ENCODE measurements at places on chromosomes 11 and 22. TPM values are rescaled to one million over a fixed set of nuclear protein-coding genes. Genes with fewer than 3 reads are reported as not detected.

GRCh38 chr11:18384157-18384641 lies 10.2 kb upstream of the LDHA start:
- DNase-seq, result peak; percentile 84

- DNase-seq, result peak; percentile 4
These were observed 1.9 kb downstream of the PIWIL3 start for GRCh38 chr22:24772493-24773220.

TECTA gene
- total RNA-seq, result 0.23 TPM

RNF121 gene
- 28.6 TPM for total RNA-seq

- DNase-seq, result no peak
These were observed 1.0 kb downstream of the SYCE3 start for GRCh38 chr22:50561401-50562358.

GRCh38 chr22:37741312-37741795 lies 44.5 kb downstream of the TRIOBP start:
- no peak for DNase-seq

DNA sequence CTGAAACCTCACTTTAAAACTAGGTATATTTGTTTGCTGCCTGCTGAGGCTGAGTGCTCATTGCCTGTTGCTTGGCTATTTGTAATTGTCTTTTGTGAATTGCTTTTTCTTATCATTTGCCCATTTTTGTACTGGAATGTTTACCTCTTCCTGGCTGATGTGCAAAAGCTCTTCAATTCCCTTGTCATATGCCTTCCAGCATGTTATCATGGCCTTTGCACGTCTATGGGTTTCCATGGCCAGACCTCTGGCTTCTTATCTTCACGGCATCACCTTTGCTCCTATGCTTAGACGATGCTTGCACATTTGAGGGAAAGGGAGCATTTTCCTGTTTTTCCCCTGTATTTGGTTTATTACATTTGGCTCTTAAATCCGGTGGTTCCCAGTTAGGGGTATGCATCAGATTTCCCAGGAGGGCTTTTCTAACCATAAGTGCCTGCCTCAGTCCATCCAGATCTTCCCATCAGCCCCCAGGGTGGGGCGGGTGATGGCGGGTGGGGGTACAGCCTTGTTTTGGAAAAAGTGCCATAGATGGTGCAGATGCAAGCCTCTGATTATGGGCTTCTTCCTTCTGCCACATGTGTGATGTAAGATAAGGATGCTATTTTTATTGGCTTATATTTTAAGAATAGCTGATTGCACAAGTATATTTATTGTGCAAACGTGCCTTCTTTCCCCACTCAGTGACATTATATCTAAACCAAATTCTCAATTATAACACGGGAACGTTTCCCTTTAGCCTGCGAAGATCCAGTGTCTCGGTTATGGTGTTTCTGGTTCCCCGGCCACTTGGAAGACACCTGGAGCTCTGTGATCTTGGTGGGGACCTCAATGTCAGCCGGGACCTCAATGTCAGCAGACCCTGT lies 70.6 kb upstream of the SEPTIN5 start:
- DNase-seq, result no peak

DNA sequence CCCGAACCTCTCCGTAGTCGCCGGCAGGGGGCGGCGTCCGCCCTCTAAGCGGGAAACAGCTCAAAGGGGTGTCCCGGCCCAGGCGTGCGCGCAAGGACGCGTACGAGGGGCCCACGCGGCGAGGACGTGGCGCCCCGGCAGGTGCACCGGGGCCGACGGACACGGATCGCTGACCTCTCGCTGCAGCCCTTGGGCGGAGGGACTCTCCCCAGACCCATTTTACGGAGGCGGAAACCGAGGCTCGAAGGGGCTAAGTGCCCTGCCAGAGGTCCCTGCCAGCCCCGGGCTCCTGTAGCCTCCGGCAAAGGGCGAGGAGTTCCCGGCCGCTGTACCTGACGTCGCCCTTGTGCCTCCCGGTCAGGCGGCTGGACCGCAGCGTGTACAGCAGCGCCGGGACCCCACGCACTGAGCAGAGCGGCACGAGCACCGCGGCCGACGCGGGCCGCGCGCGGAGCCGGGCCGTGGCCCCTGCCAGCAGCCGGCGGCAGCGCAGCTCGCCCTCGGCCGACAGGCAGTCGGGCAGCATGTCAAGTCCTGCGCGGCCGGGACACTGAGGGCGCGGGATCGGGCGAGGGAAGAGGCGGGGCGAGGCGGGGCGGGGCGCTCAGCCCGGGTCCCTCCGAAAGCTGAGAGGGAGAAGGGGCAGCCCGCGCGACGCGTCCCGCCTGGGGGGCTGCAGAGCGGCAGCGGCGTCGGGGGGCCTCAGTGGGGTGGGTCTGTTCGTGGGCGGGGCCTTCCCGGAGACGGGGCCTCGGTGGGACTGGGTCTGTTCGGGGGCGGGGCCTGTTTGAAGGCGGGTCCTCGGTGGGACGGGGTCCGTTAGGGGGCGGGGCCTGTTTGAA lies at the start of gene NUDT8:
Gene NUDT8 (minus strand): TSS at position 552 of the 842 bp plus-strand sequence. CDS start 26 bp downstream, at position 526.
- DNase-seq, result no peak

SMTN gene
- 138 TPM for total RNA-seq

GRCh38 chr11:134047586-134047999 lies 21.3 kb upstream of the JAM3 start:
- DNase-seq, result no peak

GRCh38 chr11:47383071-47383470 lies 4.7 kb upstream of the SPI1 start:
- DNase-seq, result no peak

DNA sequence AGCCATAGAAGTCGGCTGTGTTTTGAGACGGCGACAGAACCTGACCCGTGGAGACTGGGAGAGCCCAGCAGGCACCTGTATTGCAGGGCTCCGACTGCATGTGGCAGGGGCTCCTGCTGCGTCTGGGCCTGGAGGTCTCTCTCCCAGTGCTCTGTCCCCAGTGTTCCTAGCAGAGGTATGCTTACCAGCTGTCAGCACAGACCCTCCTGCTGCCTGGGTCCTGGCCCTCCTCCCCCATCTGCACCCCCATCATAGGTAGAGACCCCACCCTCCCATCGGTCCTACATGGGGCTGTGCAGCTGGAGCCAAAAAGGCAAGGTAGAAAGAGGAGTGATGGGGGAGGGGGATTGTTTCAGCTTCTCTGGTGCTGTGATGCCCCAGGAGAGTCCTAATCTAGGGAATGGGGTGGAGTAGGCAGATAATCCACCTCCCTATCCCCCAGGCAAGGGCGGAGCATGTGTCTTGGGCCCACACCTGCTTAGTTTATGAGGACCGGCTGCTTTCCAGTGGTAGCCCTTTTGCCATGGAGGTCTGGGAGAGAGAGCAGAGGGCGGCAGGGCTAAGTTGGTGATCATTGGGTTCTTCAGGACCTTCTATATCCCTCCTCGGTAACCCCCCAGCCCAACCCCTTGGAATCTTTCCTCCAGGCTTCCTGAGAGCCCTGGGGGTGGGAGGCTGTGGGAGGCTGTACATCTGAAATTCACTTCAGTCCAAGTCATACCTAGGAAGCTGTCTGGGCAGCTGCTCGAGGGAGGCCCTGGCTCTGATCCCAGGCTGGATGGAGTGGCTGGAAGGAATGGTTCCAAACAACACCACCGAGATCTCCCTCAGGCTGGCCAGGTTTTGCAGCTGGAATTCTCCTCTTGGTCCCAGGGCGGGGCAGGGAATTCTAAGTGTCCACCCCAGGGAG lies 5.3 kb downstream of the SLC7A4 start:
- DNase-seq, result no peak

DNA sequence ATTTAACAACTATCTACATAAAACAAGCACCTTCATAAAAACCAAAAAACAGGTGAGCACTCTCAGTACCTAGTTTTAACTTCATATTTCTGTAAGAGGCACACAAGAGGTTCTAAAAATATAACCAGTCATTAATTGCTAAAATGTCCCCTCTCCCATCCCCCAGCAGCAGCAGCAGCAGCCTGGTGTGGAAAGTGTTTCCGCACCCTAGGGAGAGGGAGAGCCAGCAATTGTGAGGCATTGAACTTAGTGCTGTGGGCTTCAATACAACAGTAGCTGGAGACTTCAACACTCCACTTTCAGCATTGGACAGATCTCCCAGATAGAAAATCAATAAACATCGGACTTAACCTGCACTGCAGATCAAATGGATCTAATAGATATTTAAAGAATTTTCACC lies 1158.5 kb downstream of the JRKL start:
- no peak for DNase-seq

KCNK7 gene
- total RNA-seq, result not detected

DNA sequence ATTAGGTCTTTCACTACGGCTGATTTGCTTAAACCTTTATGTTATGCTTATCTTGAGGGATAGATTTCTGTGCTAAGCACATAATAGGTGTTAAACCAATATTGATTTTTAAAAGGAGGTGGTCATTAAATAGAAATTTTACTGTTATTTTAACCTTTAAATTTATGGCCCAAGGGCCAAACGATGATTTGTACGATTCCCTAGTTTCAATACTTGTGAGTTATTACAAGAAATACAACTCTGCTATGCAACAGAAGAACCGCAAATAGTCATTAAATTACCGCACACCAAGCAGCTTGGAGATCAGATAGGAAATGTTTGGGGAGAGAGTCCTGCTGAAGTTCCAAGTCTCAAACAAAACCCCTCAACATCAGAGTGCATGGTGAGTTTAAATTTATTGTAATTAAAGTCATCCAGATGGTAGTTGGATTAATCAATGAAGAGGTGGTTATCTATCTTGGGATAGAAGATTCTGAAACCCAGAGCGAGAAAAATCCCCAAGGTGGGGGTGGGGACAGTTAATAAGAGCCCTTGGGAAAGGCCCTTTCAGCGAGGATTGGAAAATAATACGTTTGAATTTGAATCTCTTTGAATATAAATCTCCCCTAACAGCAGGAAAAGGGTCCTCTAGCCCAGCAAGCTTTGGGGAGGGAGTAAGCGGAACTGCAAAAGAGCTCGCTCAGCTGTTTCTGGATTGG lies 805 bp upstream of the QSER1 start:
- no peak for DNase-seq

GRCh38 chr22:30375312-30375849 lies 11.8 kb downstream of the RNF215 start:
- DNase-seq, result no peak

DNA sequence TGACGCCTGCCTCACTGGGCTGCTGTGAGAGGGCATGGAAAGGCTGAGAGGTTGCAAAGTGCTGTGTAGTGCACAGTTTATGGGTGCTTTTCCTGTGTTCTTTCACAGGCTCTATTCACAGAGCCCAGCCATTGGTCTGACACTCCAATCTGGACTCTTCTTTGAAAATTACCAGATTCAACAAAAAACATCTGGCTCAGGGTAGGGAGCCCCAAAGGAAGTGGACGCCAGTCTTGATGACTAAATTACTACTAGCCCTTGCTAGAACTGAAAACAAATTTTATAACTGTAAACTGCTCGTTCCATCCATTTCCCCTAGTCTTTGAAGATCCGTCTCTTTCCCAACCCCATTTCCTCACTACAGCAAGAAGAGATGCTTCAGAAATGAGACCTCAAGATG lies 178.6 kb downstream of the TENM4 start:
- DNase-seq, result no peak

DNA sequence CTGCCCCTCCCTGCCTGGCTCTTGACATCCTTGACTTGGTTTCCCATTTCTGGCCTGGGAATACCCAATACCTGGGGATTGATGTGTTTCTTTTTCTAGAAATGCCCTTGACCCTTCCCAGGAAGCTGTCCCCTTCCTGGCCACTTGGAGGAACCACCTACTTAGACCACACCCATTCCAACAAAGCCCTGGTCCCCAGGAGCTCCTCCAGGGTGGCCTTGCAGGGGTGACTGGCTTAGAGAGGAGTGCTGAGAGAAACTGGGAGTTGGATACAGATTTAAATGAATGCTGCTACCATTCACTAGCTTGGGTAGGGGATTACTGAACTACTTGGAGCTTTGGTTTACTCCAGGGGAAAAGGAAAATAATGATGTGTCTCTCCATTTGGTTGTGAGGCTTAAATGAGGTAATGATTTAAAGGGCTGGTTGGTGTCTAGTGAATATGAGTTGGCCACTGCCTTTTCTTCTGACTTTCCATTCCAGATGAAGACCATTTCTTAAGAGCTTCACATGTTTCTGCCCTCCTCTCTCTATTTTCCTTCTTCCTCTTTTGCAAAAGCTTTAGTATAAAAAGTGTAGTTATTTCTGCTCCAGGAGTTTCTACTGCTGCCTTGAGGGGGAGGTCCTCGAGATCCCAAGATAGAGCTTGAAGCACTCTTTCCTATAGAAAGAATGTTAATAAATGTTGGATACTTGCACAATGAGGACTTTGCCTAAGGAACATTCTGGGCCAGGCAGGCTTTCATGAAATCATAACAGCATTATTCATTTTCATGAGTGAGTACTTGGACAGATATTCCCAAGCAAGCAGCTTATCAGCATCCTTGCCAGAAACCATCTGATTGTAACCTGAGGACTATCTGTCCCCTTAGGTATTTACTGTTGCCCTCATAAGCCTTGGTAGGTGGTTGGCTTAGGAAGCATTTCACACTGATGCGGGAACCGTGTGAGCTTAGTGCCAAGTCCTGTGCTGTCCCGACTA lies 22.4 kb downstream of the PANX1 start:
- no peak for DNase-seq

LDHAL6A gene
- total RNA-seq, result not detected

GRCh38 chr11:2095198-2095520 lies 44.0 kb downstream of the IGF2 start:
- DNase-seq, result no peak

SCN3B gene
- total RNA-seq, result 0.23 TPM
